ENCODE measurements at places on chromosomes 11 and 22.

DNA sequence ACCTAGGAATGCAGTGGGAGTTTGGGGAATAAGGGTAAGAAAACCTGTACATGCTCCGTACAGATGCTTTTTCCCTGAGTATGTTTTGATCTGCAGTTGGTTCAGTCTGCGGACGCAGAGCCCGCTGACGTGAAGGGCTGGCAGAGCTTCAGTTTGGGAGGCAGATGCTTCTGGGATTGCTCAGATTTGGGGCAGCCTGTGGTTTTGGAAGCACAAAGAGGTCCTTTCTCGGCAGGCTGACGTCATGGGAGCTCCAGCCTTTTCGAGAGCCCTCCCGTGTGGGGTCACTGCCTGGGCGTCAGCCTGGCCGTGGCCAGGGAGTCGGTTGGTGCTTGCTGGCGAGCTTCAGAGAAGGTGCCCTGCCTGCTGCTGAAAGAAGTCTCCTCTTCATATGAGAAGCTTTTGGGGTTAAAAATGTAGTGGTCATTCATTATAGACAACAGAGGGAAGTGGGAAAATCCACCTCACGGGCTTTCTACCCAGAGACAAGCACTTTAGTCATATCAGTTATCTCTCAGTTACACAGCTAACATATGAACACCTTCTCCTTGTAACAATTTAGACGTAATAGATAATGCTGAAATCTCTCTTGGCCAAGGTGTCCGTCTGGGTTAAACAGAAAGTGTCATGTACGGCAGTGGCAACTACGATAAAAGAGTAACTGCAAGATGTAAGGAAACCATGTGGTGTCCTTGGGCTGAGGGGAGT lies 26.8 kb downstream of the TPCN2 start:
- peak; percentile 70 for DNase-seq

DNA sequence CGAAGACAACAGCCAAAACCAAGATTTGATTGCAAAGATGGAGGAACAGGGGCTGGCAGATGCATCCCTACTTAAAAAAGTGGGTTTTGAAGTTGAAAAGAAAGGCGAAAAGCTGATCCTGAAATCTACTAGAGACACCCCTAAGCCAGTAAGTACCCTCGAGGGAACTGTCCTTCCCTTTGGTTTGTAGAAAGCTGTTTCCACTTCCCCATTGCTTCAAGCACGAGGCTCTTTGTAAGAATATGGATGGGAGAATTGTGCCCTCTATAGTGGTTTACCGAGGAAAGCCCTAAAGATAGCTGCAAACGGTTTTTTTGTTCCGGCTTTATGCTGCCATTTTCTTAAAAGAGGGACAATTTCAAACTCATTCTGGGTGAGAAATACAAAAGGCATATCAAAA lies 133.9 kb downstream of the WNT7B start:
- DNase-seq = no peak

- DNase-seq = no peak
Measured at GRCh38 chr22:46000081-46001027, 23.4 kb upstream of the WNT7B start.

GRCh38 chr11:67498544-67498972 lies 6.6 kb downstream of the PITPNM1 start:
- DNase-seq = no peak

DNA sequence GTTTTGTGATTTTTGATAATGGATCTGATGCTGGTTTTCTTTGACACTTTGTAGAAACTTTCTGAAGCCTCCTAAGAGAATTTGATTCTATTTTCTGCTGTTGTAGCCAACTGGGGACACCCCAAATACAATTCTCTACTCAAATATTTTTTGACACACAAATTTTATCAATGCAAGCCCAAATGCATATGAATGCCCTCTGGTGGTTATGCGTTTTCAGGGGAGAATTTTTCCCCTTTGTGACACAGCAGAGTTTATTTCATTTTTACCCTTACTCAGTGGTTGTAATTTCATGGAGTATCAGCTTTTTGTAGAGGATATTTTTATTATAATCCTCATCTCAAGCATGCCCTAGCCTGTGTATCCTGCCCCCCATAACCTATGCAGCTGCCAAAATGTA lies 44.7 kb upstream of the MTMR2 start:
- no peak for DNase-seq

- no peak for DNase-seq
Measured at GRCh38 chr22:25453557-25453956, 110.9 kb upstream of the GRK3 start.

- DNase-seq = no peak
Measured at GRCh38 chr11:19336331-19336730, 95.6 kb upstream of the E2F8 start.

GRCh38 chr11:131677828-131678470 lies 307.5 kb downstream of the NTM start:
- DNase-seq = no peak

GRCh38 chr11:126350836-126351235 lies 4.7 kb upstream of the ST3GAL4 start:
- no peak for DNase-seq

- DNase-seq = no peak
Measured at GRCh38 chr11:95182397-95182796, 48.6 kb downstream of the SESN3 start.

DNA sequence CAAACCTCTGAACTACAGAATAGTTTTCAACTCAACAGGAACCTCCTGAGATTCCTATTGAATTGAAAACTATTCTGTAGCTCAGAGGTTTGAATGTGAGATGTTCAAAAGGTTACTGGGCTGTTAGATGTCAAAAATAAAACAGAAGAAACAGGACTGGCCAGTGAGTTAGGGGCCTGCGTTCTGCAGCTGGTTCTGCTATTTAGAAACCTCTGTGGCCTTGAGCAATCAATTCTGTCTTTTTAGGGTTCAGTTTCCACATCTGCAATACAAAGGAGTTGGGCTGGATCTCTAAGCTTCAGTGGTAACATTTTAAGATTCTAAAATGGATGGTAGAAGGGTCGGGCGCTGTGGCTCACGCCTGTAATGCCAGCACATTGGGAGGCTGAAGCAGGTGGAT lies 55.8 kb downstream of the CLMP start:
- DNase-seq = no peak

DNA sequence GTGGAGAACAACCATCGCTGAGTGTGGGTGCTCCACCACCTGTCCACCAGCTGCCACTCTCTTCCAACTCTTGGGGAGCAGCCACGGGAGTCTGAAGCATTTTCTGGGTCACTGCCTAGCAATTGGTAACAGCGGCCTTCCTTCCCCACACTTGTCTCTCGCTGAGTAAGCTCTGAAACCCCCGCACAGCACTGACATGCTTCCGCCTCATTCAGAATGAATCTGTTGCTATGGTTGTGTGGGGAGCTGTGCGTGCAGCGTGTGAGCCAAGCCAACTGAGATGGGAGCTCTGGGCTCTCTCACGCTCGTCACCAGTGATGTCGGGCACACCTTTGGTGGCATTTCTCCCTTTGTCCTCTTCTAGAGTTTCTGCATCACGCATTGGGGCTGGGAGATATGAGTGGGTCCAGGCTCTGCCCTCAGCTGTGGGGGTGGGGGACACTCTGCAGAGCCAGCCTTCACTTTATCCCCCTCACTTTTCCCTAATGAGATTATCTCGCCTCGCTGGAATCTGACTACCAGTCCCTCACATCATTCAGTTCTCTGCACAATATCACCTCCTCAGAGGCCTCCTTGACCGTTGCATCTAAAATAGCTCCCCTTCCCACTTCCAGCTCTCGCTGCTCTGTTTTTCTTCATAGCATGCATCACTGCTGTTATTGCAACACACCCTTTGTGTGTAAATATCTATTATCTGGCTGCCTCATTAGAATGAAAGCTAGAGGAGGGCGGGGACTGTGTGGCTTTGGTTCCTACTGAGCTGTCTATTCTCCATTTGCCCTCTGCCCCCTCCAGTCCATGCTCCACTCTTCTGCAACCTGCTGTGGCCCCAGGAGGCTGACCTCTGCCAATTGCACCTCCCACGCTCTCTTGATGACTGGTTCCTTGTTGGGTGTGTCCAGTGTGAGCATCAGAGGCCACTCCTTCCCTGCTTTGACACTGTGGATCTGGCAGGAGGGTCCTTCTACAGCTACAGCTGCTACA lies 569.9 kb upstream of the CADM1 start:
- DNase-seq = no peak

GRCh38 chr11:134333312-134333711 lies 1.5 kb downstream of the GLB1L2 start:
- no peak for DNase-seq

All from skeletal muscle cell (primary cell).